NCI-H82 (cell line): ENCODE measurements at places on chromosomes 7 and 10.
A peak's percentile ranks its signal among the peaks of the same experiment; 100 is the strongest.

- no peak for DNase-seq
These were observed 213.9 kb downstream of the CREB5 start for GRCh38 chr7:28626221-28626620.

GRCh38 chr10:76396134-76396533 lies 964.7 kb downstream of the LRMDA start:
- peak; percentile 67 for DNase-seq

- DNase-seq: peak; percentile 48
These were observed 1.0 kb upstream of the UBN2 start for GRCh38 chr7:139230023-139230422.

DNA sequence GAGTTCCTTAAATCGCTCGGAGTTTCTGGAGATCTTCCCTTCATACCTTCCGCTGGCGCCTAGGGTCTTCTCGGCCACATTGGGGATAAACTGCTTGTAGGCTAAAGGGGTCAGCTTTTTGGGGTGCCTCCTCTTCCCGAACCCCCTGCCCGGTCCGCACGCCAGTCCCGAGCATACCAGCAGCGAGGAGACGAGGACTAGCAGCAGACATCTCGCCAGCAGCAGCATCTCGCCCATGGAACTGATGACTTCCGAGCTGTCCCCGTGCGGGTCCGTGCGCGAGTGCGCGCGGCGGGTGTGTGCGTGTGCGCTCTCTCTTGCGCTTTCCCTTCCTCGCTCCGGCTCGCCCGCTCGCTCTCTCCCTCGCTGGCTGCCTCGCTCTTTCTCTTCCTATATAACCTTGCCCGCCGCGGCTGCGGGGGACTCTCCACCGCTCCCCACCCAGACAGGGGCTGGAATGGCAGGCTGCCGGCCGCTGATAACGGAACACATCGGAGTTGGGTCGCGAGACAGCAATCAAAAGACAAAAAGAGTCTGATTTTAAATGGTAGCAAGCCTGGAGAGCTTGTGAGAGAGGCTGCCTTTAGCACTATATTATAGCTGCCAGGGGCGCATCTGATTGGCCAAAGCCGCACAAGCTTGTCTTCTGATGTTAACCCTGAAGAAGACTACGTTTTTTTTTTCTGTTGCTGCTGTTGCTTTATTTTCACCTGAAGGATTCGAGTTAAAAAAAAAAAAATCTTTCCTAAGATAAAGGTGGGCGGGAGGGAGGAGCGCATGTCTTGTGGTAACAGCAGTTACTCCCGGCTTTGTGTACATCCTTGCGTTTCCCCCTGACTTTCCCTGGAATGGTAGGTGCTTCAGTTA lies at the start of gene SHH:
SHH (minus strand) TSS at position 569 of the 867 bp plus-strand sequence; CDS start at position 228, 341 bp downstream.
- DNase-seq: no peak

DNA sequence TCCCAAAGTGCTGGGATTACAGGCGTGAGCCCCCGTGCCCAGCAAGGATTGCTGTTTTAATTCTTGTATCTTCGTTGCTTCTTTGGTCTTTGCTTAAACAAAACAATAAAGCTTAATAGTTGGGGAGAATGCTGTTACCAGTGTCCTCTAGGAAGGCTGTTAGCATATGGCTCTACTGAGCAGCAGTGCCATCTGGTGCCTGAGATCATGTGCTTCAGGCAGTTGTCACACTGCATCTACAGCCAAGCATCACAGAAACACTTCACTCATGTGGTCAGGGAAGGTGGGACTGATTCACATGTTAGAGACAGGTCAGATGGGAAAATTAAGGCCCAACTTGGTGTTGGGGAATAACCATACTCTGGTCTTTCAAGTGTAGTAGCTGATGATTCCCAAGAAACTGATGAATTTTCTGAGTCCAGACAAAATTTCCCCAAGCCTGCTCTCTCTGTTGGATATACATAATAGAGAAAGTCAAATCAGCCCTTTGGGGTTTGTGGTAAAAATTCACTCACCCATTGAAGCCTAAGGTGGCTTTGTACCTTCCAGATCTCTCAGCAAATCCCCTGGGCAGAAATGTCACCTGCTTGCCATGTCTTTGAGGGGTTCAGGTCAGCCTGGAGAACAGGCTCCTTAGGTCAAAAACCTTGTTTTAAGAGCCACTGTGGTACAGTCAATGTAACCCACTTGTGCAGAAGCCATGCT lies 28.4 kb downstream of the UBE2D4 start:
- DNase-seq: peak; percentile 89

- peak; percentile 67 for DNase-seq
These were observed 297.3 kb upstream of the LYZL1 start for GRCh38 chr10:28991333-28992270.

DNA sequence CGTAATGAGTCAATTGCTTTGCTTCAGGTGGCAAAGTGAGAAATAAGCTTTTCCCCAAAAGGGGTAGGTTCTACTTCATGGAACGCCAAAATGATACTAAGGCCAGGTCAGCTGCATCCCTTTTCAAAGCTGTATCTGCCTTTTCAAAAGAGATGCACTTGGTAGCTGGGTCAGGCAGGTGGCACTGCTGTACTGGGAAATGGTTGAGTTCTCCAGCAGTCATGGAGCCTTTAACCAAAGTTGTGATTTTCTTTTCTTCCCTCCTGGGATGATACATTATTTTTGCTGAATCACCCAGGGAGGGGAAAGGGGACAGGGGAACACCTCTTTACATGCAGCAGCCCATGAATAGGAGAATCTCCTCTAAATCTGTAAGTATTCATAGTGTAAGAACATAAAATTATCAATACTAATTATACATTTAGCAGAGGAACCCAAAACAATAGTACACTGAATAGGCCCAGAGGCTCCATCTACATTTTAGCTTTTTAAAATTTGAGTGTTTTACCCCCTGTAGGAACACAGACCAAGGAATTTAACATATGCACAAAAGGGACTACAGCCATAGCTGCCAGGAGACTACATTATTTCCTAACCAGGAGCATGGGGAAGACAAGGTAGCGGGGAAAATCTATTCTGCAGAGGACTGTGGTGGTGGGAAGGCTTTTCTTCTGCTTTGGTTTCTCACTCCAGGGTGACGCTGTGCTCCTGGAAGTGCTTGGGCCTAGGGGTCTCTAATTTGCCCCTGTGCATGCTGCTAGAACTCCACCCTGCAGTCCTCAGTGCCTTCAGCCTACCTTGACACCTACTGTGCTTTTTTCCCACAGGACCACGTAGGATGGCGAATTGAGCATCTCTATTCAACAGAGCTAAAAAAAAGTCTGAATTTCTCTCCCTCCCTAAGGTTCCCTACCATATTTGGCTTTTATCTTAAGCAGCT lies 6.4 kb upstream of the GPR22 start:
- DNase-seq: peak; percentile 59

DNA sequence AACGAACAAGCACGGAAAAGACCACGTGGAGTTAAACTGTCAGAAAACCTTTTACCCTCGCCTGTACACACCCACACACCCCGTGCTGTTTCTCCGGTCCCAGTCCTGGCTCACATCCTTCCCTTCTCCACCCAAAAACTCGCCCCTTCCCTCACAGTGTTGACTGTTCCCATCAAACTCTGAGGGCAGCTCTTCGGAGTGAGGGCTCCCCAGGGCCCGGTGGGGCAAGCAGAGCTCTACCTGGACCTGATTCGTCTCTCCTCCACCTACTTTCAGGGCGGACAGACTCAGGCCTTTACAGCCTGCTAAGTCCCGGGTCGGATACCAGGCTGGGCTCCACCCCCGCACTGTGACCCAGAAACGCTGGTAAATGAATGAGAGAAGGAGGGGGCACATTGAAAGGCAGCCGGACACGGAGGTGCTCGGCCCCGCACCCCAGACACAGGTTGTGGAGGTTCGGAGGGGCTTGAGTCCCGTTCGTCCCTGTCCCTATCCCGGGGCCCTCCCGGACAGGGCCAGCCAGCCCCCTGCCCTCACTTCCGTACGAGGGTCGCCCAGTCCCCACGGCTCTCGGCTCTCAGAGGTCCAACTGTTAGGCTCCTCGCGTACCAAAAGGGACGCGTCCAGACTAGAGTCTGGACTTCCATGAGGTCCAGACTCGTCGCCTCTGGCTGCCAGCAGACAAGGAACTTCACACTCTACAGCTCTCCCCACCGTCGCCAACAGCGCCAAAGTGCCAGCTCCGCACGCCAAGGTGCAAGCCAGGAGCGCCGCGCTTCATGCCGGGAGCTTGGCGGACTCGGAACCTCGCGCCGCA lies 31.7 kb upstream of the ASL start:
- DNase-seq: no peak

- DNase-seq: peak; percentile 89
These were observed 871 bp upstream of the GTF2IRD1 start for GRCh38 chr7:74452748-74453321.

DNA sequence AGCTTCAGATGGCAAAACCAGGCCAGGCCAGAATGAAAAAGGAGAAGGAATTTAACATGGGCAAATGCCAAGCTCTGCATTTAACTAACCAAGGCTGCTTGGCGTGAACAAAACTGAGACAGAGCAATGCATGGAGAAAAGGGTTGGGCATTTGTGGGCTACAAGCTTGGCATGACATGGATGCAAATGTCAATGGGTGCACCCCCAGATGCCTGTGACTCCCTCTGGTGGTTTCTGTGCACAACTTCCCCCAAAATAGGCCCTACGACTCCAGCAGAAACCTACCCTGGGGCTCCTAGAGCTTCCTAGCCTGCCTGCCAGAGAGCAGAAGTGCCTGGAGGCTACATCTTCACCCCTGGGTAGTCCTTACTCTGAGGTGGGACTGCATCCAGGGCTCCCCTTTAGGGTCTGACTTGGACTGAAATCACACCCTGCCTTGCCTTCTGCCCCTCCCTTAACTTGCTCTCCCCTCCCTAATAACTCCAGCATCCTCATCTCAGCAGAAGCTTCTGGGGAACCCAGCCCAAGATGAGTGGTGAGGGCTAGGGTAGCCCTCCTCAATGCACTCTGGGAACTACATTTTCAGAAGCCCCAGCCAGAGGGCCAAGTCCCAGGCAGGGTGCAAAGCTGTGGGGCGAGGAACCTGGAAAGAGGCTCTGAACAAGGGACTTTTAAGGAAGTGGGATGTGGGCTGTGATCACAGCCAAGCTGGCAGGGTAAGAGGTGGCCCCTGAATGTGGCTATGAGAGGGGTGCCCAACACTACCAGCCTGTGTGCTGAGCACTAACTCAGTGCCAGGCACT lies 11.3 kb downstream of the GPRIN2 start:
- peak; percentile 35 for DNase-seq

DNA sequence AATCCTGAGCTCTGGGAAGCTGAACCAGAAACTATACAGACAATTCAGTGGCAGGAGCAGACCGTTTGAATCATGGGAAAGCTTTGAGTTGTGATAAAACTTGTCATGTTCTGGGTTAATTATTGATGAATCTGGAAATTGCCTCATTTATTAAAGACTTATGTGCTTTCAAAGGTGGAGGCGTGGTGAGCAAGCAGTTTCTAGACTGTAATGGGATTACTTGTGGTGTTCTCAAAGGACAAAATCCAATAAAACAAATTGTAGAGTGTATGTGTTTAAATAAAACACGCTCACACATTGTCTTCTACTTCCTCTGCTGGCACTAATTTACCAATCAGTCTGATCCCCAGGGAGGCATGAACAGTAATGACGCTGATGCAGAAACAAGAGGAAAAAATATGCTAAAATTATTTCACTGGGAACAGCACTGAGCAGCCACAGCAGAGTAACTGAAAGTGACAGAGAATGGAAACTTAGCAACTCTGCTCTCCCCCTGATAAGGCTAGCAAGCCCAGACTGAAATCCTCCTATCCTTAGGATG lies 25.1 kb downstream of the PARD3 start:
- DNase-seq: peak; percentile 78

- no peak for DNase-seq
These were observed 223.6 kb upstream of the CELF2 start for GRCh38 chr10:10794046-10794445.
